ENCODE measurements at places on chromosomes 4 and X. TPM values are rescaled to one million over a fixed set of nuclear protein-coding genes. Genes with fewer than 3 reads are reported as not detected.

- DNase-seq, result no peak
These were observed 48.2 kb downstream of the CPLX1 start for GRCh38 chr4:777520-778262.

- no peak for DNase-seq
These were observed 37.2 kb downstream of the IDS start for GRCh38 chrX:149467920-149468319.

GRCh38 chr4:5971078-5971450, 47.2 kb downstream of the C4orf50 start:
- no peak for DNase-seq

- no peak for DNase-seq
These were observed 11.5 kb downstream of the RAB9A start for GRCh38 chrX:13700380-13700779.

- no peak for DNase-seq
These were observed 29.1 kb upstream of the MMAA start for GRCh38 chr4:145589916-145590702.

DNA sequence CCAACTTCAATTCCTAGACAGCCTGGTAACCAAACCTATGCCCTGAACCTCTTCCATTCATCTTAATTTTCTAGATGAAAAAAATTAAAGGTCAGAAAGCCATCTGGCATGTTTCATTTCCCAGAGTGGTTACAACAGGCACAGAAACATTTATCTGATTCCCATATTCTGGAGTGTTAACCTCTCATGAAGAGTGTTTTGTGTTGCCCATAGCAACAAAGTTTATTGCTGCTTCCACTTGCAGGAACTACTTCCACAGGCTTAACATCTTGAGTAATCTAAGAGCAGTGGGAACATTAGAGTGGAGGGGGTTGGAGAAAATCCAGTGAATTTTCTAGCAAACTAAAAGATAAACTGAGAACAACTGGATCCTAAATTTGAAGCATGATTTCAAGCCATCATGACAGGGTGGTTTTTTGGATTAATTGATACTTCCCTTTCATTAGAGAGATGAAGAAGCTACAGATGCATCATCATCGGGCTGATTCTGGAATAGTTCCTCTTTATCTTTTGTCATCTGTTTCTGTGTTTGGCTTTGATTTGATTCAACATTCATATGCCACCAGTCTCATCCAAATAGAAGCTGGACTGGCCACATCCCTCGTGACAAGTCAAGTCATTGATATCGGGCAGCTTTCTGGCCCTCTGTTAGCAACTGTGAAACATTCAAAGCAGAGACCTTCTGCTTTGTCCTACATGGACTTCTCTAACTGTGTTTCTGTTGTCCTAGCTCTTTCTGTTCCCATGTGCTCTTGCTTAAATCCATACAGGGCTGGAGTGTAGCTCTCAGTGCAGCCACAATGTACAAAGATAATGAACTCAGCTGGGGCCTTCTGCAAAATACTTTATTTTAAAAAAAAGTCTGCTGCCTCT, 167.3 kb downstream of the MID1IP1 start:
- no peak for DNase-seq

Gene USP17L19
- total RNA-seq, result not detected

Gene IL2RG
- 90.0 TPM for total RNA-seq

Gene VSIG1
- total RNA-seq, result not detected

Gene FREM3
- total RNA-seq, result 0.83 TPM

Gene NSDHL
- total RNA-seq, result 39.0 TPM

Gene LINC00632
- 10.3 TPM for total RNA-seq

Gene NDNF
- total RNA-seq, result 2.9 TPM

Gene GATA1
- not detected for total RNA-seq
